NCI-H446 treated with DMSO at 0.1 percent for 48 hours (cell line): ENCODE measurements at places on chromosomes 2 and 18.

GRCh38 chr2:171181064-171182049 lies 20.7 kb upstream of the TLK1 start:
- DNase-seq, result no peak

DNA sequence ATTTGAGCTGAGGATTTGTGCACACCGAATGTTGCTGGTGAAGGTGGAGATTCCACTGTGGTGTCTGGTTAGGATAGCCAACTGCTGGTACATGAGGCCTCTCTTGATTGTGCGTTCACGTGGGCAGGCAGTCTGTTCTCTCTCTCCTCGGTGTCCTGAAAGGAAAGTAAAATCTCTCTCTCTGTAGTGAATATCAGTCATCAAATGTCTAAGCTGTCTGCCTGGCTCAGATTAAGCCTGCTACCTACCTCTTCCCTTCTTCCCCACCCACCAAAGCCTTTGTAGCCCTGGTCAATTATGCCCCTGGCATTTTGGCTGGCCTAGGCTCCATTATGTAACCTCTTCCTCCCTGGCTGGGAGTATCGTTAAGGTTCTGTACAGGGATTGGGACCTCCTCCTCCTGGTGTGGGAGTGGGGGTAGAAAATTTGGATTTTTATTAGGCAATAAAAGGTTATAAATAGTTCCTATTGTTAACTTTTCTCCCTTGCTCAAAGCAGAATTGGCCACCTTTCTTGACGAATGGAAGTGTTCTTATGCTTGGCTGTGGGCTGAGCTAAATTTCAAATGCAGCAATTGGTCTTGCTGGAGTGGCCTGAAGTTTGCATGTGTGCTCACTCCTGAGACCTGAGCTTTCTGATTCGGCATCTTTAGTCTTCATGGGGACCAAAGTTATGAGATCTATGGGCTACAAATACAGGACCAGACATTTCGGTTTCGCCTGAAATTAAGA lies 148.8 kb downstream of the WDSUB1 start:
- DNase-seq, result no peak

GRCh38 chr18:51168026-51168742 lies 29.3 kb downstream of the MEX3C start:
- no peak for DNase-seq

GRCh38 chr2:11990576-11990975 lies 244.1 kb downstream of the LPIN1 start:
- no peak for DNase-seq

- no peak for DNase-seq
Observed at GRCh38 chr18:3619746-3620145, 169.8 kb downstream of the TGIF1 start.
